ENCODE measurements at places on chromosomes 4 and X. TPM values are rescaled to one million over a fixed set of nuclear protein-coding genes. Genes with fewer than 3 reads are reported as not detected.

HTN1 gene
- total RNA-seq: not detected

MAGEA11 gene
- total RNA-seq: not detected

GRCh38 chr4:3413675-3414420 lies 27.9 kb upstream of the HGFAC start:
- H3K4me1 ChIP-seq: no peaks in the 10 kb centered on the region
- H3K27me3 ChIP-seq: no peaks in the 10 kb centered on the region
- no peak overlapping the region for H3K4me3 ChIP-seq
- H3K27ac ChIP-seq: no peak overlapping the region
- H3K36me3 ChIP-seq: no peaks in the 10 kb centered on the region
- peak; percentile 47 for DNase-seq

DNA sequence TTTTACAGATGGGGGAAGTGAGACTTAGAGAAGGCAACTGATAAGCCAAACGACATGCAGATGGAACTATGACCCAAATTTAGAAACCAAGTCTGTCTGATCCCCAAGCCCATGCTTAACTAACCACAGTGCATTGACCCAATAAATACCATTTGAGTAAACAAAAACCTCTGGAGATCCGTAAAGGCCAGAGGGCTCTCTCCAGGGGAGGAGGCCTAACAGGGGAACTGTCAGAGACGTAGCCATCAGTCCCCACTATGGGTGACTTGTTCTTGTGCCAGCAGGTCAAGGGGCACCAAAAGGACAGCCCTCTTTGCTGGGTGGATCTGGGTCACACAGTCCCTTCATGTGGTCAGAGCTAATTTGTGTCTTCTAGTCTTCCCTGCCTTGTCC lies 420.2 kb downstream of the BCOR start:
- no peak overlapping the region for H3K27ac ChIP-seq
- no peaks in the 10 kb centered on the region for H3K36me3 ChIP-seq
- H3K4me3 ChIP-seq: no peak overlapping the region
- H3K4me1 ChIP-seq: peaks cover 5% of the 10 kb centered on the region
- peaks cover 6% of the 10 kb centered on the region for H3K27me3 ChIP-seq

TRMT2B gene
- total RNA-seq: 15.9 TPM

GRCh38 chrX:56233682-56234081 lies 1.5 kb downstream of the KLF8 start:
- no peaks in the 10 kb centered on the region for H3K4me1 ChIP-seq
- no peak for DNase-seq
- H3K27me3 ChIP-seq: peaks cover 9% of the 10 kb centered on the region

DNA sequence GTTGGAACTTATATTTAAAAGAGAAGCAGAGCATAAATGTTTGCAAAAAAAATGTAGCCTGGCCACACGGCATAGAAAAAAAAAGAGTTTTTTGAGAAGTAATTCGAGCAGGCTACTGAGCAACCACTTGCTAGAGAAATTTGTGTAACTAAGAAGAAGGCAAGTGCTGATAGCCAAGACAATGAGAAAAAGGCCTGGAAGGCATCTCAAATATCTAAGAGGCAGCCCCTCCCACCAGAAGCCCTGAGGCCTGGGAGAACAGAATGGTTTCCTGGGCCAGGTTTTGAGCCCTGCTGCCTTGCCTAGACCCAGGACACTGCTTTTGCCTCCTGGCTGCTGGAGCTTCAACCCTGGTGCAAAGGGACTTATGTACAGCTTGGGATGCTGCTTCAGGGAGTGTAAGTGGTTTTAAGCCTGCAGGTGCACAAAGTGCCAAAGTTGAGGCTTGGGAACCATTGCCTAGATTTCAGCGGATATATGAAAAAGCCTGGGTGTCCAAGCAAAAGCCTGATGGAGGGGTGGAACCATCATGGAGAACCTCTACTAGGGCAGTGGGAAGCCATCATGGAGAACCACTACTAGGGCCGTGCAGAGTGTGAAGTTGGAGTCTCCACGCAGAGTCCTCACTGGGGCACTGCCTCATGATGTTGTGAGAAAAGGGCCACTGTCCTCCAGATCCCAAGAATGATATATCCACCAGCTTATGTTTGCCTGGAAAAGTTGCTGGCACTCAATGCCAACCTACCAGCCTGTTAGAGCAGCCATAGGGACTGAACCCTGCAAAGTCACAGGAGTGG lies 9.7 kb downstream of the TECRL start:
- no peaks in the 10 kb centered on the region for H3K4me1 ChIP-seq
- H3K4me3 ChIP-seq: no peak overlapping the region
- DNase-seq: peak; percentile 8
- no peak overlapping the region for H3K27ac ChIP-seq
- no peaks in the 10 kb centered on the region for H3K36me3 ChIP-seq
